ENCODE measurements at places on chromosomes 5 and 9.

GRCh38 chr5:10303201-10303600 lies 4.5 kb downstream of the CMBL start:
- DNase-seq, result no peak

- DNase-seq, result no peak
These were observed 115.5 kb downstream of the PTTG1 start for GRCh38 chr5:160537116-160537515.

- no peak for DNase-seq
These were observed 7.7 kb downstream of the AHRR start for GRCh38 chr5:329121-329735.

GRCh38 chr9:35723426-35723825 lies 8.6 kb downstream of the TLN1 start:
- no peak for DNase-seq

DNA sequence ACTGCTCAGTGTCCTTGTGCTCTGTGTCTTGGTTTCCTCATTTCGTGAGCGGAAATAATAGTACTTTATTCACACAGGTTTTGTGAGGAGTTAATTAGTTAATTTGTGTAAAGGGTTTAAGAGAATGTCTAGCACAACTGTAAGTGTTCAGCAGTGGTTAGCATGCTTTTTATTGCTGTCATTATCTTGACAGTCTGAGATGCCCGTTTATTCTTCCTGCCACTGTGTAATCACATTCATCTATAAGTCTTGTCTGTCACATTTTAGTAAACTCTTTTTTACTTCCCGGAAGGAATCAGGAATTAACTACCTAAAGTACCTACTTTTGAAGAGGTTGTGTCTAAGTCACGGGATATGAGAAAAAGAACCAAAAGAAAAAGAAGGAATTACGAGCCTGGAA lies 38.0 kb downstream of the IQGAP2 start:
- DNase-seq, result no peak

- no peak for DNase-seq
These were observed 43.3 kb downstream of the PUM3 start for GRCh38 chr9:2800394-2801179.
